ENCODE measurements at places on chromosomes 1 and 21.
A peak's percentile ranks its signal among the peaks of the same experiment; 100 is the strongest.

- DNase-seq, result no peak
Measured at GRCh38 chr1:213596729-213597128, 391.0 kb upstream of the PROX1 start.

GRCh38 chr1:66175098-66175497 is 358.9 kb upstream of the SGIP1 start:
- peak; percentile 42 for DNase-seq

DNA sequence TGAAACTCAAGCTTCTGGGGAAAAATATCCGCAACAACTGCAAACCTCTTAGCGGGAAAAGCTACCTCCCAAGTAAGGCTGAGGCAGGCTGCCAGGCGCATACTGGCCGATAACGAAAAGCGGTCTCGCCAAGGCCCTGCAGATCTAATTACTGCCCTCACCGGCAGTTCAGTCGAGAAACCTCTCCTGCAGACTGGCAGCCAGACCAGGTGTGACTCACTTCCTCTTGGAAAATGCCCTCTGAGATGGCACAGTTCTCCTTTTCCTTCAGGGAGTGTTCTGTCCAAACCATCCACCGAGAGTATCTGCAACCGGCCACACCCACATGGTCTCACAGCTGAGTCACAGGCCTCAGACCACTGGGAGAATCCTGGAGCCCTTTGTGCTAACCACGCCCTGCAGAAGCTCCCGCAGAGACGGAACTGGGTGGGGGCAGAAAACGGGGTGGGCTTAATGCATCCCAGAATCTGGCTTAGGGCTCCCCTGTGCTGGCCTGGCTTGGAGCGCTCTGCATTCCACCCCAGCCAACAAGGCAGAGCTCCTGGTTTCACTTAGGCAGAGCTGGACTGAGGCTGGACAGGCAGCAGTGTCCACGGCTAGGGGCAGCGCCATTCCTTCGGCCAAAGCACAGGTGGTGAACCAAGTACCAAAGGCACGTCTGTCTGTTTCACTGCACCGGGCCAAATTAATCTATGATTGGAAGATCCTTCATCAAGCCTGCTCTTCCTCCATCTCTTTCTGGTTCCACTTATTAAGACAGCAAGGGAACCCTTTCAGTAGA is 1.2 kb downstream of the S100A10 start:
- DNase-seq, result no peak

GRCh38 chr1:47629201-47629600 is 191.4 kb downstream of the FOXD2 start:
- no peak for DNase-seq

GRCh38 chr1:90386899-90387720 is 330.0 kb downstream of the BARHL2 start:
- DNase-seq, result no peak

DNA sequence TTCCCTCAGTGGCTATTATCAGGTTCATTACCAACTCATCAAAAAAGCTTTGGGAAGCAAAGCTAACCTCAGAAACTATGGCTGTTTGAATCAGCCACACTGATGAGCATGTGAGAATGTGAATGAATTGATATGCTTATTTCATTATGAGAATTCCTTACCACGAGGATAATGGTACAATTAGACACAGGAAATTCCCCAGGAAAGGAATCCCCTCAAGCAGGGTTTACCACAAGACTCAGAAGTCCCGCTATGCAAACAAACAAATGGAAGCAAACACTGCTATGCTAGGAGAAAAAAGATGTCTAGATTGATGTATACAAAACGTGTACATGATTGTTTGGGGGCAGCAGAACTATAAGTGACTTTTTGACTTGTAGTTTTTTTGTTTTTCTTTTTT is 205.0 kb downstream of the HMCN1 start:
- DNase-seq, result no peak

DNA sequence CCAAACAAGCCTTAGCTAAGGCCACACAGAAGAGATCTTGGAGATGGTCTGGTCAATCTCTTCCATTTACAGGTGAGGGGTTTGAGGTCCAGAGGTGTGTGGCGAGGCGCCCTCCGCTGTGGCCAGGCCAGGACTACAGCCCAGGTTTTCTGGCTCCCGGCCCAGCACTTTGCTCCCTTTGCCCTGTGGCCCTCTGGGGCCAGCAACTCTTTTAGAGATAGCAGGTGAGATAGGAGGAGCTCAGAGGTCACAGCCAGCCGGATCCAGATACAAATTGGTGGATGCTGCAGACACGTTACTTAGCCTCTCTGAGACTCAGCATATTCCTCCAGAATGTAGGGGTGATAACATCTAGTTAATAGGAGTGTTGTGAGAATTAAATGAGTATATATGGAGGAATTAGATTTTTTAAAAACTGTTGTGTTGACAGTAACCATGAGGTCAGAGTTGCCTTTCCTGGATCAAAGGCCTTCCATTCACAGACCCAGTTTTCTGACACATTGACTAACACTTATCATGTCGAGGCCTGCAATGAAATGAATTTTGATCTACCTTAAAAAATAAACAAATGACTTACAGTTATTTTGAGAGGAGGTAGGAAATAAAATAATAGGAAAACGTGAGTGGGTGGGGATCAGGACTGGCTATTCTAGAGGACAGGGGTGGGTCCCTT is 16.6 kb downstream of the TEX35 start:
- DNase-seq, result no peak

GRCh38 chr1:10755970-10756521 is 40.4 kb downstream of the CASZ1 start:
- no peak for DNase-seq

DNA sequence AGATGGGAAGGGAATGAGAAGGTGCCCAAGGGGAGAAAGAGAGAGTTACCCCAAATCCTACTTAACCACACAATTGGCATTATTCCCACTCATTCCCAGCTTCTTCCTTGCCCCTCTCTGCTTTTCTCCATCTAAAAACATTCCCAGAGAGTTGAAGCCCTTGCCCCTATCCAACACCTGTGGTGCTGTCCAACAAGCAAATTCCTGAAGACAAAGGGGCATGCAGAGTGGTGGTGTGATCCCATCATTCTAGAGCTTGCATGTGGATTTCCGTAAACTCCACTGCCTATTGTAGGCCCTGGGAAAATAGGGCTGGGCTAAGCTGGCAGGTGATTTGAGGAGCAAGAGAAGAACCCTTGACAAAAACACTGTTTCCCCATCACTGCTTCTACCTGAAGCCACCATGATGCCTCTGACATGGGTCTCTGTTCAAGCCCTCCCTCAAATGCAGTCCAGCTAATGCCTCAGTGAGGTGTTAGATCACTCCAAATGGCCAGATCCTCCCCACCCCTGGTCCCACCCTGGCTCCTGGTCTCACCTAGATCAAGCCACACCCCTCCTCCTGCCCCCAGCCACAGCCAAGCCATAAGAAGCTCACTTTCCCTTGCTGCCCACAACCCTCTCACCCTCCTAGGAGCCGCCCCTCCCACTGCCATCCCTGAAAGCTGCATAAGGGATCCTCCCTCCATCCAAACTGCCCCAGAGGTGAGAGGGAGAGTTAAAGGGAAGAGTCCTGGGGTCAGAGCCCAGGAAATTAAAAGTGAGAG is 29.5 kb downstream of the SYT2 start:
- no peak for DNase-seq

DNA sequence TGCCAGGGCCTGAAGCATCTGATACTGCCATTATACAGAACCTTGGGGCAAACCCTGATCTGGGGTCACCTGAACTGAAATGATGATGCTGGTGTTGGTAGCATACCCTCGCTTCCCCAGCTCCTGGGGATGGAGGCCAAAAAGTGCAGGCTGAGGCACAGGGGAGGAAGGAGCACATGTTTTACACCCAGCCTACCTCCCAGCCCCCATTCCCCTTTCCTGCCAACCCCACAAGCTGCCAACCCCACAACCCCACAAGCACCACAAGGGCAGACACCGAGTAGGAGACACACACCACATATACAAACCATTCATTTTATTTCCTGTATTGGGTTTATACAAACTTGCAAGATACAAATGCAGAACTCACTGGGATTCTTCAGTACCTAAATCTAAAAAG is 4.8 kb upstream of the GOLT1A start:
- no peak for DNase-seq

DNA sequence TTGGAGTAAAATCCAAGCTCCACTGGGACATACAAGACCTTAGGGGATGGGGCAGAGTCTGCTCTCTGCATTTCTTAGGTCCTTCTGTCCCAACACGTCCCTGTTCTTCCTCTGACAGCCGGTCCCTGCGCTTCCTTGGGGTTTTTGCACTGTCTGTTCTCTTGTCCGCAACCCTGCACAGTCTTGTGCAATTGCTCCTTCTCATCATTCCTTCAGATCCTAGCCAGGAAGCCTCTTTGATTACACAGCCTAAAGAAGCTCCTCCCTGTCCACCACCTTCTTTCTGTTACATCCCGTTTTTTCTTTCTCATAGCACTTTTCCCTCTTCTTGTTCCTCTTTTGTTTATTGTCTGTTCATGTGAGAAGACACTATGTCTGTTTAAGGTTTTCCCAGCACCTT is 19.9 kb downstream of the ACOT11 start:
- DNase-seq, result no peak

- no peak for DNase-seq
Measured at GRCh38 chr1:93416183-93416582, 31.7 kb upstream of the FNBP1L start.

DNA sequence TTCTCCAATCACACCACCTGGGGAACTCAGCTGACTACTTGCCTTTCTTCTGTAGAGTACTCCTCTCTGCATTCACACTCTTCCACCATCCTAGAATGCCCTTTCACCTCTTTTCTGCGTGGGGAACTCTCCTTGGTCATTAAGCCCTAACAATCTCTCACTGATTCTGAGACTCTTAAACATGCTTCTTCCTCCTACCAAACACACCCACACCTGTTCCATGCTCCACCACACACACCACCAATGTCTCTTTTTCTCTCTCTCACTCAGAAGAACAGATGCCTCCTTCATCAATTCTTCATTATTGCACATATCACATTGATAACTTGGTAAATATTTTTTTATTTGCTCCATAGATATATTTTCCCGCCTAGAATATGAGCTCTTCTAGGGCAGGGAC is 53.6 kb downstream of the WARS2 start:
- DNase-seq, result no peak
